ENCODE measurements at places on chromosomes 1 and 21.

- no peak for DNase-seq
Observed at GRCh38 chr1:6062670-6063069, 17.0 kb downstream of the KCNAB2 start.

- no peak for DNase-seq
Observed at GRCh38 chr1:44355582-44356305, 687 bp upstream of the ERI3 start.

- no peak for DNase-seq
Observed at GRCh38 chr1:7369866-7370265, 401.2 kb upstream of the VAMP3 start.

- no peak for DNase-seq
Observed at GRCh38 chr1:155396874-155397476, 76.3 kb downstream of the RUSC1 start.

- DNase-seq: no peak
Observed at GRCh38 chr1:243236604-243237252, 18.4 kb downstream of the CEP170 start.

DNA sequence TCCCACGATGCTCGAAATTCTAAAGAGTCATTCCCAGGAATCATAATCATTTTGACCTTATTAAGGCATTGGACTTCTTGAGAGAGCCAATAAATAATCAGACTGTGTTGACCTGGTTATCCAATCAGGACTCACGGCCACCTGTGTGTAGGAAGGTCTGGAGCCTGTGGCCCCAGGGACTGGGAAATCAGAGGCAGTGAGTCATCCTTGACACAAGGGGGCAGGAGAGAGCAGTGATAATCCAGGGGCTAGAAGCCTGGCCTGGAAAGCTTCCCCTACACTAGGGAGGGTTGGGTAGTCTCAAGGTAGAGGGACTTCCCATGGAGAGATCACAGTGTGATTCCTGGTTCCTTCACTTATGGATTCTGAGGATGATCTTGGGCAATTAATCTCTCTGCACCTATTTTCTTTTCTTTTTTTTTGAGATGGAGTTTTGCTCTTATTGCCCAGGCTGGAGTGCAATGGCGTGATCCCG, 4.7 kb downstream of the MR1 start:
- peak; percentile 33 for DNase-seq

DNA sequence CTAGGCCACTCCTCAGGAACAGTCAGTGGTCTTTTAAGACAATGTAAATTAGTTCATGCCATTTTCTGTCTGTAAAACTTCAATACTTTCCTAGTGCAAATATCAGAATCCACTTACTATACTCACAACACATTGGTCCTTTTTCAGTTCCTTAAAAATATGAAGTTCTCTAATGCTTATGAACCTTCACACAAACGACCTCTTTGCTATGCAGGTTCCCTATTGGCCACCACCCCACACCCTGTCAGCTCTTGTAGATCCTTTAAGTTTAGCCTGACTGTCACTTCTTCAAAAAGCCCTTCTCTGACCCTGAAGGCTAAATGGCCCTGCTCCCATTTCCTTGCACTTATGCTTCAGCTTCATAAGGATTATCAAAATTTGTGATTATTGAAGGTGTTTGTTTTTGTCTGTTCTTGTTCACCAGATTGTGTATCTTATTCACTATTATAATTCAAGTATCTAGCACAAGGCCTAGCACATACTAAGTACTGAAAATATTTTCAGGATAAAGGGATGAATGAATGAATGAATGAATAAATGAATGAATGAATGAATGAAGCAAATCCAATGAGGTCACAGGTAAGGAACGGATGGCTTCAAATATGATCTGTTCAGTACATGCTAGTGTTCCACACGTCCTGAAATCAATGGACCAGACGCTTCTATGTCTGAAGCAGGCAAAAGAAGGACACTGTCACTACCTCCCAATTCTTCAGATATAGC, 373.9 kb downstream of the VAV3 start:
- DNase-seq: no peak

- no peak for DNase-seq
Observed at GRCh38 chr21:35658242-35658641, 402.1 kb downstream of the SETD4 start.

DNA sequence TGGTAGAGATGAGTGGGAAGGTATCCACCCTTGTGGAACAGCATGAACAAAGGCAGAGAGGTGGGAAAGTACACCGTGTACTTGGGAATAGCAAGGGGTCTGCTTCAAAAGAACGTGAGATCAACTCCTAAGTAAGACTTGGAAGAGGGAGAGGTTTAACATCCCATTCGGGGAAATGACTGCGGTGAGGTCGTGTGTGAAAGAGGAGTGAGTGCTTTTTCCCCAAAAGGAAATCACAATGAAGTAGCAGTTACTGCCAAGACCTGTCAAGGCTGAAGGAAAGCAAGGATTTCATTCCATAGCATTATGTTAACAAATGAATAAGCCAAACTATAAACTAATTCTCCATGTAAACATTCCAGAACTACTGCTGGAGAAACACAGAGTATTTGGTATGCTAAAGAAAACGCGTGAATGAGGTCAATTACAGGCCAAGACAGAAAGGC, 20.0 kb upstream of the SYDE2 start:
- DNase-seq: no peak

GRCh38 chr1:230487773-230488428, 61.8 kb upstream of the PGBD5 start:
- no peak for DNase-seq

DNA sequence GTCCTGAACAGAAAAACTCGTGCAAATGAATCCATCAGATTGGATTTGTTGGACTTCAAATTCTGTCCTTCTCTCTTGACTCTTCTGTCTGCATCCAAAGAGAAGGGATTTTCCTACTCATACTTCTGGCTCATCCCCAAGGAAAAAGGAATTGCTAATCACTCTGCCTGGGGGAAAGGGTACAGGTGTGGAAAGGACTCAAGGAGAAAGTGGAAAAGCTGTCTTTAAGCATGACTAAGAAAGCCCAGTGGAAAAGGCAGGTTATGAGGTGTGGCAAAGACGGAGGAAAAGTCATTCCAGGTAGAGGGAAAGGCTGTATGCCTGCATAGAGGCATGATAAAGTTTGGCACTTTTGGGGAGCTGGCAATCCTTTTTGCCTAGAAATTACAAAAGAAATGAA, 43.4 kb downstream of the PTGS2 start:
- DNase-seq: no peak

DNA sequence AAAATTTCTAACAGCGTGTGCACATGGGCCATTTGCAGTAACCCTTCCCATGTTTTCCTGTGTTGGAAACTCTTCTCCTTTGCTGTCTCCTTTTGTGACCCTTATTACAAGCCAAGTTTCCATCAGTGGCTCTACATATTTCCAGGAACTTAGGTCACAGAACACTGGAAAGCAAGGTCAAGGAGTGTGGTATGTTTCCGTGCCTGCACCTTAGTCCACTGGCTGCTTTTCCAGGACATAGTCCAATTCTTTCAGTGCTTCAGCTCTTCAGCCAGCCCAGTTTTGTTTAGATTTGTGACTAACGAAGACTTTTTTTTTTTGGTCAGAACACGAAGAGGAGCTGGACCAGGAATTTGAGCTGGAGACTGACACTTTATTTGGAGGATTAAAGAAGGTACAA, 33.8 kb downstream of the HHAT start:
- no peak for DNase-seq

DNA sequence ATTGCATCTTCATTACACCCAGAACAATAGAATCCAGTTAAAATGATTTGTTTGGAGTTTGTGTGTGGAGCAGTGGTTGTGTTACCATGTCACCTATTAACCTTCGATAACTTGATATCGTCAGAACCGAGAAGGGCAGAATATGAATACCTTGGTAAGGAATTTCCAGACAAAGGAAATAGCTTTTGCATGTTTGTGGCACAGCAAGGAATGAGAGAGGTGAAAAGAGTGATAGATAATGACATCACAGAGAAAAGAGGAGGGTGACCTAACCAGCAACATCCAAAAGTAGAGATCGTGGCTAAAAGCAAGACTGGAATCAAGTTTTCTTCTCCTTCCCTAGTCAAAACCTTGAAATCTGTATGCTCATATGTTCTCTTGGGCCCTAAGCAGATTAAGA, 244.6 kb upstream of the NEGR1 start:
- peak; percentile 38 for DNase-seq

DNA sequence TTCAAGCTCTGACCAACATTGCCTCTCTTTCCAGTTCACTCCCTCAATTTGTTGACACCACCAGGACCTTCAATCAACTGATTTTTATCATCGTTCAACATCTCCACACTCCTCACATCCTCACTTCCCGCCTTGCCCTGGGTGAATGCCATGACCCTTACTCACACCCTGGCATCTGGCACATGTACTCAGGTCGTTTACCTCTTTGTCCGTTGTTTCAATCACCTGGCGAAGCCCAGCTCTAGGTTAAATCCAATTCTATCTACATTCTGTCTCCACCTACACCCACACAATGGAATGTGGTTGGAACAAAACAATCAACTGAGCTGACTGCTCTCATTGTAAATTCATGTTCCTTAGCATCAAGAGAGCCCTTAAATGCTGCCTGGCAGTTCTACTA, 24.2 kb upstream of the TBX15 start:
- no peak for DNase-seq

- DNase-seq: no peak
Observed at GRCh38 chr1:61743716-61744580, 1.7 kb downstream of the PATJ start.

DNA sequence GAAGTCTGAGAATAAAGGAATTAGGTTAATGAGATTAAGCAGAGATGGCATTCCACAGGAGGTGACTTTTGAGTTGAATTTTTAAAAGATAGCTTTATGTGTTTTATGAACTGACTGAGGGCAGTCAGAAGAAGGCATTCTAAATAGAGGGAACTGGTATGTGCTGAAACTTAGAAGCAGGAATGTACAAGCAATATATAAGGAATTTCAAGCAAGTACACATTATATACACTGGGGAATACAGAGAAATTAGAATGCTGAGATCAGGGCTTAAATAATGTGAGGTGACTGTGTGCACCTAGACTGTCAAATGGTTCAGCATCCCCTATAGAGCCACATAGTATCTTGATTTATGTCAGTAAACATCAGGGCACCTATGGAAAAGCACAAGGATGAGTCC, 19.3 kb downstream of the WNT2B start:
- DNase-seq: no peak

DNA sequence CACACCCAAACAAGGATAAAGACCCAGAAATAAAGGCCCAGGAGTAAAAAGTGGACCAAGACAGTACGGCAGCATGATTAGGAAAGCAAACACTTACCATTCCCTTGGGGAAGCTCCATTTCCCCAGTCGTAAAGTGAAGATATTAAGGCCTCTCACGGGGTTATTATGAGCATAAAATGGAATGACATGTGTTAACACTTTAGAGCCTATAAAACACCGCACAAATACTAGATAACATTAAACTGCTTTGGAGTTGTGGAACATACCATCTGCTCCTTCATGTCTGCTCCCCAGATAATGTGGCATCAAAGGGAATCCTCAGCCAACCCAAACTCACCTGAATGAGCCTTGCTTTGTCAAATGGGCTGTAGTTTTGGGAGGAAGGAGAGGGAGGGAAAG, 8.9 kb upstream of the ITLN2 start:
- no peak for DNase-seq

DNA sequence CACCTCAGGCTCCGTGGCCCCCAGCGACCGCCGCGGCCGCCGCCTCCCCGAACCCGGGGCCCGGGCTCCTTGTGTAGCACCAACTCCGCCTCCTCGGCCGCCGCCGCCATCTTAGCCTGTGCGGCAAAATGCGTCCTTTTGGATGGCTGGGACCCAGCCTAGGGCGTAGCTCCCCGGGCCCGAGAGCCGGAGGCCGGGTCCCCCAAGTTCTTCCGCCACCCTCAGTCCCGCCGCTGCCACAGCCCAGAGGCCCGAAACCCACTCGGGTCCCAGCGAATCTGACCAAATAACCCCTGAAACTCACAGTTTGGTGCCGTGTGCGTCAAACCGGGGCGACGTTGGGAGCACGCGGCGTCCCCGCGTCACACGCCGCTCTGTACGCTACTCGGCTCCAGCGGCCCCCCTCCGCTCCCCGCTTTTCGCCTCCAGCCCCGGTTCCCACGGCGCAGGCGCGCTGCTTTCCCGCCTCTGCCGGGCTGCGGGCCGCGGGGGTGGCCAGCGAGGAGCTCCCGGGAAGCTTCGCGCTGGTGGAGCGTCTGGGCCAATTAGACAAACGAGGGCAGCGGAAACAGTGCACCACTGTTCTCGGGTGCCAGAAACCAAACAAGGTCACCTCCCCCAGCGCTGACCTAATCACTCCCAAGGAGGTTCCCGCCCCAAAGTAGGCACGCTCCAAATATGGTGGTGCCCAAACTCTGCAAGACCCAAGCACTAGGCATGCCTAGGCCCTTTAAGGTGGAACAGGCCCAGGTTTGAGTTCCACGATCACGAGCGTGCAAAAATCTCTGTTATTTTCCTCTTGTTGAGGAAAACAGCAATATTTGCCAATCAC, at the start of gene ZNF644:
Gene ZNF644 (minus strand): TSS at position 350 of the 832 bp plus-strand sequence. CDS start 39,682 bp downstream, outside the sequence.
- peak; percentile 84 for DNase-seq

- no peak for DNase-seq
Observed at GRCh38 chr1:47175227-47175934, 14.5 kb downstream of the PDZK1IP1 start.

DNA sequence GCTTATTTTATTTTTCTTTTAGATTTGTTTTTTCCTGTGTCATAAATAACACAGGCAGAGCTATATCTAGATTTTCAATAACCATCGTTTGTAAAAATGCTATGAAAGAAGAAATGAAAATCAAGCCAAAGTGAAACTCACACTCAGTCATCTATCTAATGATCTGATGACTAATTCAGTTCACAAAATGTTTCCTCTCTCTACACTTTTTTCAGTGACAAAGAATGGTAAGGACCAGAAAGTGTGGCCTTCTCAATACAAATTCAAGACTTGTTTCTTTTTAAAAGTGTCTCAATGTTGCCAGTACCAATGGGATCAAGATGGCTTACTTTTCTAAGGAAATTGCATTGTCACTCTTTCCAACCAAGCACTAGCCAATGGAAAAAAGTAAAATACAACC, 282.8 kb upstream of the PKN2 start:
- no peak for DNase-seq

DNA sequence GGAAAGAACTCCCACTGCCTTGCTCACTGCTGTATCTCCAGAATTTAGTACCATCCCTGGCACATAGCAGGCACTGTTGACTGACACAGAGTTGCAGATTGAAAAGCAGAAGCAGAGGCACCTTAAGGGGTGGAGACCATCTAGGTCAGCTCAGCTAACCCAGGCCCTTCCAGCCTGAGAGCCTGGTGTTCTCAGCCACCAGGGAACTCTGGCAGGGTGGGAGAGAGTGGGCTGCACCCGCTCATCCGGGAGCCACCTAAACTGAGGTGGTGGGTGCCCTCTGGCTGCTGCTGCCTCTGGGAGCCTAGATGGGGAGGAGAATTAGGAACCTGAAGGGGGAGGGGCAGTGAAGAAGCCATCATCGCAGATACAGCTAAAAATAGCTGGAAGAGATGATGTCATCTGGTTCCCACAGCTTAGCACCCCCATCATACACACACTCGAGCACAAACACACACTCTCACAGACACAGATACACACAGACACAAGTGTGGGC, 1.5 kb upstream of the TSPAN1 start:
- DNase-seq: no peak

All from SW 1271 (cell line).